ENCODE measurements at places on chromosomes 7 and 10.

DNA sequence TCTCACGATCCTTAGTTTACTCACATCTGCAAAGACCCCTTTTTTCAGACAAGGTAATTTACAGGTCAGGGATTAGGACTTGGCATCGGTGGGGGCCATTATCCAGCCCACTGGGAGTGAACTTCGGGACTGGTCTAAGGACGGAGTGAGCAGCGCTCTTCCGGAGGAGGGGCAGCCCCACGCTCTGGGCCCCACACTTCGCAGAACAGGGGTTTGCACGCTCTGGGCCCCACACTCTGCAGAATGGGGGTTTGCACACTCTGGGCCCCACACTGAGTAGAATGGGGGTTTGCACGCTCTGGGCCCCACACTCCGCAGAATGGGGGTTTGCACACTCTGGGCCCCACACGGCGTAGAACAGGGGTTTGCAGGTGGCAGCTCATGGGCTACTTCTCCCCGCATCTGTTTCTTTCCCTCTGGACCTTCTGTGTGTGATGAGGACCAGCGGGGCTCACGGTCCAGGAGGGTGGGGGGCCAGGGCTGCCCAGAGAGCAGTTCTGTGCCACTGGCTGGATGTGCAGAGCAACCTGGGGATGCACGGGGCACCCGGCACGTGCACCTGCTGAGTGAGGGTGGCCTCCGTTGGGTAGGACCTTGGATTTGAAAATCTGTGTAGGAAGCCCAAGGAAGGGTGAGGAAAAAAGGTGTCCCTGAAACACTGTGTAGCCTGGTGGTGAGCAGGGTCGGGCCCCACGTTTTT is 134.8 kb downstream of the WDR37 start:
- DNase-seq = no peak

DNA sequence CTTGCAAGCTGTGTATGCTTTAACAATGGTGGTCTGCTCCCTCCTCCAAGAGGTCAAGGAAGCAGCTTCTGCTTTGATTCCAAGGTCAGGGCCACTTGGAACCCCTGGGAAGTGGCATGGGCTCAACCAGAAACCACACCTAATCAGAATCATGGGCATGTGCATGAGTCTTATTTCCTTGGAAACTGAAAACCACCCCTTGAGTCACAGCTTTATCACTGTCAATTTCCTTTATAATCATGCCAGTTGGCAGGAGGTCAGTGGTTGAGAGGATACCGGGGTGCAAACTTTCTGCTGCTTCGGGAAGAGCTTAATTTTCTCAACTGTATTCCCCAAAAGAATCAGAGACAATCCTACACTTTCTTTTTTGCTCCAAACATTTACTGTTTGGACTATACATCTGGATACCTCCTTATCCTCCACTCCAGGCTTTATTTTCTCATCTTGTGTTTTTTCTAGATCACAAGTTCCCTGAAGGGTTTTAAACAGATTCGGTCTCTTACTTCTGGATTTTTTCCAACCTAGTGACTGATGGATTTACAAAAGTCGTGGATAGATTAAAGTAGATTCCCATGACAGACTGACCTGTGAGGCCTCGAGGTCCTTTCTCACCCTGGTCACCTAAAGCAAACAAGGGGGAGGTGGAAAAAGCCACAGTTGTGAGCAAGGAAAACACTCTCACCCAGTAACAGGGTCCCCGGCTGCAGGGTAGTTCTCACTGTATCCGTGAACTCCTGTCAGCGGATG is 36.0 kb downstream of the COL17A1 start:
- no peak for DNase-seq

- DNase-seq = no peak
Observed at GRCh38 chr7:80369321-80369720, 142.5 kb downstream of the GNAT3 start.

GRCh38 chr7:29609162-29610037 is 45.8 kb downstream of the PRR15 start:
- DNase-seq = no peak

- DNase-seq = no peak
Observed at GRCh38 chr10:113917636-113918035, 63.2 kb downstream of the NHLRC2 start.

- no peak for DNase-seq
Observed at GRCh38 chr10:48498940-48499510, 105.8 kb downstream of the ARHGAP22 start.

- no peak for DNase-seq
Observed at GRCh38 chr7:71735961-71736556, 604.1 kb downstream of the GALNT17 start.

- no peak for DNase-seq
Observed at GRCh38 chr7:18936265-18936664, 181.2 kb downstream of the TWIST1 start.

DNA sequence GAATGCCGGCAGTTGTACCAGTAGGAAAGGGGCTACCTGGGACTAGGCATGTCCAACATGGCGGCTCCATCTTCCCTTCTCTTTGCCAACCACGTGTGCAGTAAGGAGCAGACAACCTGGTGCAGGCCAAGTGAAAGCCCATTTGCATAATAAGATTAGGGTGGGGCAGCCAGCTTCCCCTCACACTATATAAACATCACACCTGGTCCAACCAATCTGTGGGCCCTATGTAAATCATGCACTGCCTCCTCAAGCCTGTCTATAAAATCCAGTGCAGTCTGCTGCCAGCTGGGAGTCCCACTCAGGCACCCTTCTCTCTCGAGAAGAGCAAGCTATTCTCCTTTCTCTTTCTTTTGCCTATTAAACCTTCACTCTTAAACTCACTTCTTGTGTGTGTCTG is 429.3 kb downstream of the CALN1 start:
- no peak for DNase-seq

DNA sequence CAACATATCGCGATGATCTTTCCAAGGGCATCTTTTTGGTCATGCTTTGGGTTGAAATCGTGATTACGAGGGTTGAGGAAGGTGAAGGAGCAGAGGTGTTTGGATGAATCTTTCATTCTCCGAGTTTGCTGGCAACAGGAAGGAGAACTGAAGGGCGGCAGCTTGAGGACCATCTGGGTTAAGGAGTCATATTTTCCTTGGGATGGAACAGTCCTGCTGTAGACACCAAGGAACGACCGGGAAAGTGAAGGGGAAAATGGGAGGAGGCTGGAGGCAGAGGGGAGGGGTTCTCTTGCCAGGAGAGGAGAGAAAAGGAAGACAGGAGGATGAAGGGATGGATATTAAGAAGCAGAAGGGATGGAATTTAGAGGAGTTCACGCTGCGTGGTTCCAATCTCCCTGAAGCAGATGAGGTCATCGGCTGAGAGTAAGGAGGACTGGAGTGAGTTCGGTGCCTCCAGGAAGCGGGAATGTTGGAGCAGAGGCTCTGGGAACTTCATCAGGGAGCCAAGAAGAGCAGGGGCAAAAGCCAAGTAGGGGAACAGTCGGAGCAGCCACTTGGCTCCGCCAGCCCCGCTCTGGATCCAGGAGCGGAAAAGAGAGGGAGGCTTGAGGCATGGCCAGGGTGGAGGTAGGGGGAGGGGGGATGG is 116.6 kb upstream of the GALNT17 start:
- no peak for DNase-seq

DNA sequence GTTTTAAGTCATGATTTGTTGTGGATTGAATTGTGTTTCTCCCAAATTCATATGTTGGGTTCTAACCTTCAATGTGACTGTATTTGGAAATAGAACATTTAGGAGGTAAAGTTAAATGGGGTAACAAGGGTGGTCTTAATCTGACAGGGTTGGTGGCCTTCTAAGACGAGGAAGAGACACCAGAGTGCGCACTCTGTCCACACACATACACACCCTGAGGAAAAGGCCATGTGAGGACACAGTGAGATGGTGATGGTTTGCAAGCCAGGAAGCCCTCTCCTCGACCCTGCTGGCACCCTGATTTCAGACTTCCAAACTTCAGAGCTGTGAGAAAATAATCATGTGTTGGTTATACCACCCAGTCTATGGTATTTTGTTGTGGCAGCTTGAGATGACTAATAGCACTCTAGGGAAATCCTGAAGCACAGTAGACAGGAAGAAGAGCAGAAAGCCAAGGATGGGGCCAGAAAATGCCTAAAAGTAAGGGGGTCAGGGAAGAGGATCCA is 28.0 kb upstream of the SEM1 start:
- no peak for DNase-seq

- DNase-seq = no peak
Observed at GRCh38 chr10:64109926-64110495, 588.8 kb downstream of the REEP3 start.

GRCh38 chr10:63799521-63800300 is 278.5 kb downstream of the REEP3 start:
- no peak for DNase-seq

GRCh38 chr7:38674513-38674912 is 43.3 kb upstream of the AMPH start:
- no peak for DNase-seq

GRCh38 chr7:34401776-34402175 is 256.2 kb upstream of the NPSR1 start:
- no peak for DNase-seq

GRCh38 chr7:68280931-68281330 is 1284.3 kb downstream of the TYW1 start:
- no peak for DNase-seq

DNA sequence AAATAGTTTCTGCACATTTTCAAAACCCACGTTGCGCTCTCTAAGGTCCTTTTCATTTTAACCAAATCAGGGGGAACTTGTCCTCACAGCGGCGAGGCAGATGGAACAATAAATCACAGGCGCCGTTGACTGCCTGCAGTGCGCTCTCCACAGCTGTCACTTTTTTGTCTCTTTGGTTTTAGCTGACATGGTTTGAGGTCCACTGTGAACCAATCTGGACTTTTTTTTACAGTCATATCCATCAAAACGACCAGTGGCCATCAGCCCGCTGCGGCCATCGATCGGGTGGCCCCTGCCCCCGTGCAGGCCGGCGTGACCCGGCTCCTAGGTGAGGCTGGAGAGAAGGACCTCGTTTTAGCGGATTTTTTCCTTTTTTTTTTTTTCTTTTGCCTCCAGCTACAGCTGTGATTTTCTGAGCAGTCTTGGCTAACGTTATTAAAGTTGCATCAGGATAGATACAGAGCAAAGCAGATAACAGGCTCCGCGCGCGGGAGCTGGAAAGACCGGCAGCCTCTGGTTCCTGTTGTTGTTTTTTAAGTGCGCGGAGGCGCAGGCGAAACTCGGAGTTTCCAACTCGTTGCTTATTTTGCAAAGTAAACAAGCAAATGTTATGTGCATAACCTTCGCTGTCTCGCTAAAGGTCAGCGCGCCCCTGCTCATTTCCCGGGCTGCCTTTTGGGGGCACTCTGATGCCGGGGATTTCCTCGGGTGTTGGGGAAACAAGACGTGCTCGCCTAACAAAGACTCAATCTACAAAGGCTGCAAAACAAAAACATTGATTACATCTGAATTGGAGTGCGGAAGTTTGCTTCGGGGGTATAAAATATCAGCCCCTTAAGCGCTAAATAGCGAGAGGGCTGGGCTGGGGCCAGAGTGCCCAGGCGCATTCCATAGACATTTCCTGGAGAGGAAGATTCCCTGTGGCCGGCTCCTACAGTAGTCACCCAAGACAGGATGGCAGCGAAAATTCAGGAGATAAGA is 414.8 kb upstream of the MKI67 start:
- no peak for DNase-seq

DNA sequence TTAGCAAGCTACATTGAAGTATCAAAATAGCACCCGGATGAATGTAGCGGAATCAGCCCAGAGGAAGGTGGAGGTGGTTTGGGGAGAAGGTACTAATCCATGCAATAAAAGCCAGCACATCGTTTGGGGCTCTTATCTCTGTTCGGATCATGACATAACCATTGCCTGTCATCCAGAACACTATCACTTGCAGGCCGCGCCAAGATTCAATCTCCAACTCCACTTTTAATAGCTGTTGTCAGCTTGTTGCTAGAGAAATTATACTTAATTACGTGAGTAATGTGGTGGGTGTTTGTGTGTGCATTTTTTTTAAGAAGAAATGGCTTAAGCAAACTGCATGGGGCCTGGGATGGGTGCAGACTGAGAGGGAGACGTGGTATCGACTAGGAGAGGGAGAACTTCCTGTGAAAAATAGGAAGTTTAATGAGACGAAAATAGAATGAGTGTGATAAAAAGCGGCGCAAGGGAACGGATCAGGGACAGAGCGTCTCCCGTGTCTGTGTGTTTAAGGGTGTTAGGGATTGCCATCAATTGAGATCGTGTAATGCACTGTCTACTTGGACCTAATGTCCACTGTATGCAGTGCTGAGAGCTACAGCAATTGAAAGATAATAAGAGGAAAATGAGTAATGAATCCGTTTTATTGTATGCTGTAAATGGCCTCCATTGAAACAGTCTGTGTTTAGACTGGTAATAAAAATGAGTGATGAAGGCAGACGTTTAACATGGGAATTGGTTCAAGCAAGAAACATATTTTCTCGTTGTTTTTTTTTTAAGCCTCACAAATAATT is 27.6 kb upstream of the SFMBT2 start:
- DNase-seq = no peak

- DNase-seq = no peak
Observed at GRCh38 chr7:149330914-149331567, 69.0 kb downstream of the ZNF783 start.

- no peak for DNase-seq
Observed at GRCh38 chr7:105806592-105807447, 69.6 kb downstream of the ATXN7L1 start.

GRCh38 chr7:128427289-128427891 is 17.6 kb upstream of the IMPDH1 start:
- DNase-seq = no peak

DNA sequence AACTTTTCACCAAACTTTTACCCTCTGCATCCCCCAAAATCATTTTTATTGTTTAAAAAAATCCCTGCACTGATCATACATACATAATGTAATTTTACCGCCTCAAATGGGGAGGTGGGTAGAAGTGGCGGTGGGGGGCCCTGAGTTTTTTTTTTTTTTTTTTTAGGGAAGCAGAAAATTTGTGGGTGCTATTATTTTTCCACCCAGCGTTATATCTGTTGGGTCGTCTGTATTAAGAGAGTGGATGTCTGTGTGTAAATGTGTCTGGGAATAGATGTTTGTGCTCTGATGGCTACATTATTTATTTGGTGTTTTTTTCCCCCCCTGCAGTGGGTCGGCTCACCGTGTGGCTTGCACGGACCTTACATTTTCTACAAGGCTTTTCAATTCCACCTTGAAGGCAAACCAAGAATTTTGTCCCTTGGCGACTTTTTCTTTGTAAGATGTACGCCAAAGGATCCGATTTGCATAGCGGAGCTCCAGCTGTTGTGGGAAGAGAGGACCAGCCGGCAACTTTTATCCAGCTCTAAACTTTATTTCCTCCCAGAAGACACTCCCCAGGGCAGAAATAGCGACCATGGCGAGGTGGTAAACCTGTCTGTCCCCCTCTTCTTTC is 438 bp downstream of the ARID5B start:
- DNase-seq = no peak

- no peak for DNase-seq
Observed at GRCh38 chr10:85655411-85655810, 711.2 kb downstream of the GRID1 start.

DNA sequence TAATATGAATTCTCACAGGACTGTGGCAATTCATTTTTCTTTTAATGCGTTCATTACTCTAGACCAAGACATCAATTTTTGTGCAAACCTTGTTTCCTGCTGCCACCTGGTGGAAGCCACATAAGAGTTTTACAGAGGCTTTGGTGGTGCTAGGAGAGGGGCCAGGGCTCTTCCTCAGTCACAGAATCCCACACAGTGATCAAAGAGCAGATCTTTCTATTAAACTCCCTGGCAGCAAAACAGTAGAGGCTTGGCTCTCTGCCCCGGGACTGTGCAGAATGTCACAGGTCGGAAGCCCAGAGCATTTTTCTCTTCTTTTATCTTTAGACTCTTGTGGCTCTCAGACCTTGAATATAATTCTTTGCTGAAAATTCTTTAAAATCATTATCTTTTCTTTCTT is 506.4 kb upstream of the C7orf33 start:
- DNase-seq = no peak

Data from activated naive CD4-positive, alpha-beta T cell (primary cell).